ENCODE measurements at places on chromosomes 5 and 9.

GRCh38 chr9:8429768-8430167, 630.2 kb upstream of the DMAC1 start:
- no peak for DNase-seq

DNA sequence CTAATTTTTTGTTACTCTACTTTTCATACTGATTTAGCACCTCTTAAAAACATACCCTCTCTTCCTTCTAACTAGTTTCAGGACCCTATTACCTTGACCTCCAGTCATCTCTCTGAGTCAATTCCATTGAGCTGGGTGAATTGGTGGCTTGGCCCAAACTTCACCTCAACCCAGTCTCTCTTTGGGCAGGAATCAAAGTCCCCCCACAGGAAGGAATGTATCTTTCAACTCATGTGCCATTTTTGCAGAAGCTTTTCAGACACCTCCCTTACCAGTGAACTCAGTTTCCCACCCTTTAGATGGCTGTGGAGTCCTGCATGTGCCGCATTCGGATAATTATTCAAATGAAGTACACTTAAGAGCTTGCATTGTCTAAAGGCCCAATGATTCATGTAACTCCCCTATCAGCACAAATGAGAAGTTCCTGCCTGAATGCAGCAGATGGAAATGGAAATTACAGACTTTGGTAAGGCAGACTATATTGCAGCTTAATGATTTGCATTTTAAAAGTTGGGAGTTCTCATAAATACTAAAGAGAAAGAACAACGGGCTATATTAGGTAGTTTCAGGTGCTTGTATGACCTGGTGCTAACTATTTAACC, 693.5 kb downstream of the PTPRD start:
- DNase-seq: no peak

DNA sequence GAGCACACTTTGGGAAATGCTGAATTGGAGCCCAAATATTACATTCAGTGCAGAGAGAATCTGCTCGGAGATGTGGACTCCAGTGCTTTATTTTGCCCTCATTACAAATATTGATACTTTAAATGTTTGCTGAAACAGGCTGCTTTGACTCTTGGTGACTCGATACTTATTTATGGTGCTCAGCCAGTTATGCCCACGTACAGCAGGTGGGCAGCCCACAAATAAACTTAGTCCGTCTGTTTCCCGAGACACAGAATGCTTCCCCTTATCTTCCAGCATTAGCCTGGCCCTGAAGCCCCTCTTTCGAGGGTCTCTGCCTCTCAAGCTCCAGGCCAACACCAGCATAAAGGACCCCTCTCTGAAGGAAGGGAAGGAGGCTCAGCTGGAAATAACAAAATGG, 158.7 kb downstream of the SMARCA2 start:
- no peak for DNase-seq

GRCh38 chr5:122219436-122220166, 90.3 kb downstream of the ZNF474 start:
- DNase-seq: no peak

- DNase-seq: no peak
These were observed 112.1 kb upstream of the IL6ST start for GRCh38 chr5:56106837-56107236.

DNA sequence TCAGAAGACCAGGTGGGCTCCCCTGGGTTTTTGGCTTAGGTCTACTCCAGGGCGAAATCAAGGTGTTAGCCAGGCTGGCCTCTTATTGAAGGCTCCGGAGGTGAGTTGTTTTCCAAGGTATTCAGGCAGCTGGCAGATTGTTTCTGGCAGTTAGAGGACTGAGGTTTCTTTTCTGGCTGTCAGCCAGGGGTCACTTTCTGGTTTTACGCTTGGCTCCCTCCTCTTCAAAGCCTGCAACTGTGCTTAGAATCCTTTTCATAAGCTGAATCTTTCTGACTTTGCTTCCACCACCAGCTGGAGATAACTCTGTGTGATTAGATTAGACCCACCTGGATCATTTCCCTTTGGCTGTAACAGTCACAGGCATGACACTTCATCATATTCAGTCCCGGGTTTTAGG, 24.6 kb downstream of the RFK start:
- no peak for DNase-seq

- no peak for DNase-seq
These were observed 29.3 kb upstream of the UHRF2 start for GRCh38 chr9:6383551-6384225.

- DNase-seq: no peak
These were observed 220.0 kb downstream of the SNCAIP start for GRCh38 chr5:122532035-122532434.

DNA sequence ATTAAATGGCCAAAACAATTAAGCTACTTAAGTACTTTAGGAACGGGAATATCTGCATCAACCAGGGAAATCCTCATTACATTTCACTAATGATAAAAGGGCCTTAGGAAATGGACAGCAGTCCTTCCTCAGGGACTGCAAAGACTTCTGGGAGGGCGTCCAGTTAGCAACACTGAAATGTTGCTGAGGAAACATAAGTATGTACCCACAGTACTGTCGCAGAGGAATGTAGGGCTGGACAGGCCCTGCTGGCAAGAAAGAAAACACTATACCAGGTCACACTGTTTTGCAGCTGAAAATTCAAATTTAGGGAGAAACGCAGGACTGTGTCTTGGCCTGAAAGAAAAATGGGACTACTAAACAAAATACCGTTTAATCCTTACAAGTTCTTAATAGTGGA, 1.3 kb downstream of the C5orf15 start:
- no peak for DNase-seq

GRCh38 chr9:84617411-84618029, 52.0 kb upstream of the NTRK2 start:
- DNase-seq: no peak

DNA sequence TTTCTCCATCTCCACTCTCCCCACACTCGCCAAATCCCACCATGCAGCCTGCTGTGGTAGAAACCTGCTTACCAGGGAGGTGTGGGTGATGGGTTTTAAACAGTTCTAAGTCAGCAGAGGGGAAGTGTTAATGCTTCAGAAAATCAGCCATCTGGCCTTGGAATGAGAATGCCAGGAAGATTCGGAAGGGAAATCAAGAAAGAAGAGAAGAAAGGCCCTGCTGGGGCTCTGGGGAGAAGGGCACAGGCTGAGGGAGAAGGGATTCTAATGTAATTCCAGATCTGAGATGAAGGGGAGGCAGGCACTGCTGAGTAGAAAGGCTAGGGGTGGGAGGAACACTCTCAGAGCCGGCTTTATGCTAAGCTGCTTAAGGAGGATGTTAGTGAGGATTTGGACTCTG, 434.7 kb upstream of the DMAC1 start:
- DNase-seq: no peak

DNA sequence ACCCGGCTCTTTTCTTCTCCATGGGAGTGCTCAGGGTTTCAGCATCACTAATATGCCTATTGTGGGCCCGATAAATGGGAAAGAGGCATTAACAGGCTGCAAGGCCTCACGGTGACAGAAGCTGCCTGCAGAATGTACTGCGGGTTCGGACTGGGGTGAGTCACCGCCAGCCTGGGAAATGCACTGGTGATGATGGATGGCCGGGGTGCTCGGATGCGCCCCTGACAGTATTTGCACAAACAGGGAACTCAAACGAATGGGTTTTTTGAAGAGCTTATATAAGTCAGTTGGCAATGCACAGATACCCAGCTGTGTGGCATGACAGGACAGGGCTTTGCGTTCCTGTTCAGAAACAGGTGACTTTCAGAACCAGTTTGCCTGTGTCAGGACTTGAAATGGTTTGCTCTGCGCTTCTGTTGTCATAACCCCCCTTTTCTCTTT, 42.0 kb upstream of the PITX1 start:
- no peak for DNase-seq

- DNase-seq: peak; percentile 39
These were observed 6.1 kb upstream of the TNIP1 start for GRCh38 chr5:151086905-151087360.

GRCh38 chr5:137145721-137146120, 353.4 kb downstream of the SPOCK1 start:
- no peak for DNase-seq

DNA sequence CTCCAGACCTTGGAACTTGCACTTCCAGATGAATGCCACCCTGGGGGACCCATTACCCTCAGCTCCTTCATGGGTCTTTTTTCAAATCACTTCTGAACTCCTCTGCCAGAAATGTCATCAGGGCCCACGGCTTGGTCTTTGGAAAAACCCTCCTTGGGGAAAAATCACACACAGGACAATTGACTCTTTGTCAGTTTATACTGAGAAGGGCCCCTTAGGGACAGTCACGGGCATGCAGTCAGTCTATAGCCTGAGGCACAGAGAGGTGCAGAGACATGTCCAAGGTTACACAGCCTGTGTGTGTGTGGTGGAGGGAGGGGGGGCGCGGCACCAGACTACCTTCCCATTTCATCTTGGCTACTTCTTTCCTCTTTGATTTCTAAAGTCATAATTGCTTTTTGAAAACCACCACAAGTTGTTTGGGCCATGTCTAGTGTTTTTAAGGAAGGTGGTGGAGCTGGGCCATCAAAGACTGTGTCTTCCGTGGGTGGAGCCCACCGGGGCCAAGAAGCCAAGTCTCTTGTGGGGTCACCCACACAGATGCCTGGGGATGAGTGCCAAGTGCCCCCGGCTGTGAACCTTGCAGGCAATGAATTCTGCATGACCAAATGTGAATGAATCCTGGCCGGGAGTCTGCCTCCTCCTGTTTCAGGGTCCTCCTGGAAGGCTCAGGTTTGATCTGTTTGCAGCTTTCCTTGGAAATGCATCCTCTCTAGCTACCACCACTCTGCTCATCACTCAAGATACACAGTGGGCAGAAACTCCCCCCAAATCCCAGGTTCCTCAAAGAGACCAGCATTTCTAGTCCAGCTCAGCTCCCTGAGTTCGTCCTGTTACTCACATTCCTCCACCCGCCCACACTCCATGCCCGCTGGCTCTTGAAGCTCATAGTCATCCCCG, 200.1 kb upstream of the TBC1D2 start:
- DNase-seq: no peak

GRCh38 chr9:98302938-98303632, 47.6 kb upstream of the TBC1D2 start:
- DNase-seq: no peak

DNA sequence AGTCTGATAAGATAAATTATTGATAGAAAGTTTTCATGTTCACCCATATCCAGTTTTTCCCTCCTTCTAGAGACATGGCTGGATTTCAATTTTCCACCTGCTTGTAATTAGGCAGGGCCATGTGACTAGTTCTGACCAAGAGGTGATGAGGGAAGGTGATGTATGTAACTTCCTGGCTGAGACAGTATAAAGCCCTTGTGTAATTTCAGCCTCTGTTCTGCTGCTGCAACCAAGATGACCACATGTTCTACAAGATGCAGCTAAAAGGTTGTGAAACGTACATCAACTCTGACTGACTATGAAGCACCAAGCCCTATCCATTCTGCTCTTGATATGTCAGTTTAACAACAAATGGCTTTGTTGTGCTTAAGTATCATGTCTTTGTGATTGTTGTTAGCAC, 376.5 kb upstream of the DAB2 start:
- DNase-seq: no peak

- no peak for DNase-seq
These were observed 127.2 kb upstream of the FER start for GRCh38 chr5:108620516-108620915.

- DNase-seq: no peak
These were observed 83.5 kb downstream of the C9orf152 start for GRCh38 chr9:110124439-110124838.

- no peak for DNase-seq
These were observed 100.5 kb upstream of the GNAQ start for GRCh38 chr9:78131969-78132700.

DNA sequence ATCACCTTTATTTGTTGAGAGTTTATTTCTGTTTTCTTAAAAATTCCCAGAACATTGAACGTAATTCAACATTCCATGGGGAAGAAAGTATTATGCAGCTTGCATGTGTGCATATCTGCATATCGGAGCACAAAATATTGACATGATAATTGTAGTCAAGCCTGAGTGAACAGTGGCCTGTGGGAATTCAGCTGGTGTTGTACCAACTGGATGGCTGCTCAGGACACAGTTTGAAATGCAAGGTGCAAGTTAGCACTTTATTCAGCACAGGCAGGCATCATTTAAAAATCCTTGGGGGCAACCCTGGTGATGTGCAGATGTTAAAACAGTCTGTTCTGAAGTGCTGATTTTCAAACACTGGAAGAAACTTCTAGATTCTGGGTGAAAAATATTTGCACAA, 82.4 kb downstream of the CNTLN start:
- DNase-seq: no peak

DNA sequence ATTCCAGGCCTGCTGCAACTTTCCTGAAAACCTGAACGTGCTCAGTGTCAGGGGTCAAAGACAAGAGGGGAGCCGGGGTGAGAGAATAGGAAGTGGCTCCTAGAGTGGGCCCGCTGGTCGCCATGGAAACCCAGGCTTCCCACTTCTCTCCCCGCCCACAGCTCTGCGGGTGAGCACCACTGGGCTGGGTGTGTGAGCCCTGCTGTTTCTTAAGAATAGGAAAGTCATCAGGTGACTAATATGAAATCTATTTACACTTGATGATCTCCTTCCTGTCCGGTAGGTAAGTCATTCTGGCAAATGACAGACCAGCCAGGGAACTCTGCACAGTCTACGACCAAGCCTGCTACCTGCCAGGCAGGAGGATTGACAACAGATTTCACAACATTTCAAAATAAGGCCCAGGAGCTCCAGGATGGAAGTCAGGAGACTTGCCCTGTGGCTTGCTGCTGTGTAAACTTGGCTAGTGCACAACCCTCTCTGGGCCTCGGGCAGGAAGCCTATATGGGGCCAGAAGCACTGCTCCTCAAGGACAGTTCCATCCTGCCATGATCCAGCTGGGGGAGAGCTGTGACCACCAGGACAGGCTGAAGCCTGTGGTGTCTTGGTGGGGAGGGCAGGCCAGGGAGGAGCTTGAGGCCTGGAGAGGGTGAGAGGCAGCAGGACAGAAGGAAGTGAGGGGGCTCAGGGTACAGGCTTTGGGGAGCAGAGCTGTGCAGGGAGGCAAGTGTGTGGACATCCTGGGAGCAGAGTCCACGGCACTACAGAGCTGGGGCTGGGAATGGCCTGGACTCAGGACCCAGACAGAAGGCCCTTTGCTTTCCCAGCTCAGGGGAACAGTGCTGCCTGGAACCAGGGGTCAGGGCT, 60.6 kb downstream of the SHB start:
- DNase-seq: peak; percentile 26

DNA sequence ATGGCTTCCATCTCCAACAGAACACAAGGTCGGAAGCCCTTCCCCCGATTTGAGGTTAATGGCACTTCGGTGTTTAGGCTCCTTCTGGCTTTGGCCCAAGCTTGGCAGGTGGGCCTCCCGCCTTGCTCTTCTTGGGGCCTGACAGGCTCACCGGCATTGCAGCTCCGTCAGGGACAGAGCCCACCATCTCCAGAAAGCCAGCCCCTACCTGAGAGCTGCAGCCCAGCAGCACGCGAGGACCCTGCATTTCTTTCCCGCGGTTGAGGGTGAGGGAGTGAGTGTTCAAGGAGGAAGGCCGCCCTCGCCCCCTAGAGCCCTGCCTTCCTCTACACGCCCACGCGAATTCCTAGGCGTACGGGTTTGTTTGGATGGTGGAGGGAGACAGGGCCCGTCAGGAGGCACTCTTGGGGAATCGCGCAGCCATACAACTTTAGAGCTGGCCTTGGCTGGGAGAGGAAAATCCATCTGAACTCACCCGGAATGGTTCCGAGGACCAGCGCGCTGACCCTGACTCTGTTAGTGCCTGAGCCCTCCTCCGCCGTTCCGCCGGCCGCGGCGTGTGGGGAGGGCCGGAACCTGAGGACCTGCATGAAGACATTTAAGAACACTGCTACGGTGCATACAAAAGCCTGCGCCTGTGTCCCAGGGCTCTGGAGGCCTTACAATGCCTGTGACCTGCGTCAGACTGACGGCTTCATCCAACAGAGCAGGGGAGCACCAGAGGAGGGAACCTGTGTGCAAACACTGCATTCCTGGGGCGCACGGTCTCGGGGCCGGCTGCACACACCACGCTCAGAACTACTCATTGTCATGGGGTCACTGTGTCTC, 73.8 kb downstream of the MRPL36 start:
- no peak for DNase-seq

Measured in stimulated activated CD8-positive, alpha-beta memory T cell treated with anti-CD3 and anti-CD28 coated beads, Interleukin-12 subunit alpha, Interleukin-12 subunit beta, amount 100 ng/mL, for 4 hours (primary cell).